ENCODE measurements at places on chromosomes 2 and 18.

GRCh38 chr2:191650896-191651773 is 26.8 kb upstream of the NABP1 start:
- DNase-seq = no peak

DNA sequence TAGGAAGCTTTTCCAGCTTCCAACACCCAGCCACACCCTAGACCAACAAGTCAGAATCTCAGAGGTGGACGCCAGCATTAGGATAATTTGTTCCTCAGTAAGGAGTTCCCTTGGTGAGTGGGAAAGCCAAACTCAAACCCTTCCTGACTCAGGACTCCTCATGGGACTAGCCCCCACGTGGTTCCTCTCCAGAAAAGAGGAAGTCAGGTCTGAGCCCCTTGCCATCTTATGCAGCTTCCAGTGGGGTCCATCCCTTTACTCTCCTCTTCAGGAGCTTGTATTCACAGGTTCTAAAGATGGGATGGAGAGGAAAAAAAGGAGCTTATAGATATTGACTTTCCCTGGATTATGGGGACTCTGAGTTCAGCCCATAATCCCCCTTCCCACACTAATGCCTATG is 14.8 kb upstream of the NOTO start:
- DNase-seq = no peak

GRCh38 chr18:22309191-22309590 is 108.5 kb downstream of the CTAGE1 start:
- no peak for DNase-seq

DNA sequence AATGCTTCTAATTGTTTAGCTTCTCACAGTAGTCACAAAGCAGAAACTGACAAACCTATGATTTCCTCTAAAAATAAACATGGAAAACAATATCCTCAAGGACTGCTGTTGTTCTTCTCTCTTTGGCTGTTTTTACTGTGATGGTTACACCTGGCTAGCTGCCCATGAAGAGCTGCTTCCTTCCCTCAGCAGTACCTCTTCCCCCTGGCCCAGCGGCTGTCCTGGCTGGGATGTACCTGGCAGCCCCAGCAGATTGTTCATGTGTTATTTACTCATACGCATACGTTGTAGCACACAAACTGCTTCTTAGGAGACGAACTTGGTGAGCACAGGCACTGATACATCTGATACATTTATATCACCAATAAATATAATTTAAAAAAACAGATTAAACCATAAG is 27.4 kb downstream of the NEMP2 start:
- no peak for DNase-seq
